ENCODE measurements at places on chromosomes 7 and 10. TPM values are rescaled to one million over a fixed set of nuclear protein-coding genes. Genes with fewer than 3 reads are reported as not detected.

The CD36 gene
- total RNA-seq, result 103 TPM

DNA sequence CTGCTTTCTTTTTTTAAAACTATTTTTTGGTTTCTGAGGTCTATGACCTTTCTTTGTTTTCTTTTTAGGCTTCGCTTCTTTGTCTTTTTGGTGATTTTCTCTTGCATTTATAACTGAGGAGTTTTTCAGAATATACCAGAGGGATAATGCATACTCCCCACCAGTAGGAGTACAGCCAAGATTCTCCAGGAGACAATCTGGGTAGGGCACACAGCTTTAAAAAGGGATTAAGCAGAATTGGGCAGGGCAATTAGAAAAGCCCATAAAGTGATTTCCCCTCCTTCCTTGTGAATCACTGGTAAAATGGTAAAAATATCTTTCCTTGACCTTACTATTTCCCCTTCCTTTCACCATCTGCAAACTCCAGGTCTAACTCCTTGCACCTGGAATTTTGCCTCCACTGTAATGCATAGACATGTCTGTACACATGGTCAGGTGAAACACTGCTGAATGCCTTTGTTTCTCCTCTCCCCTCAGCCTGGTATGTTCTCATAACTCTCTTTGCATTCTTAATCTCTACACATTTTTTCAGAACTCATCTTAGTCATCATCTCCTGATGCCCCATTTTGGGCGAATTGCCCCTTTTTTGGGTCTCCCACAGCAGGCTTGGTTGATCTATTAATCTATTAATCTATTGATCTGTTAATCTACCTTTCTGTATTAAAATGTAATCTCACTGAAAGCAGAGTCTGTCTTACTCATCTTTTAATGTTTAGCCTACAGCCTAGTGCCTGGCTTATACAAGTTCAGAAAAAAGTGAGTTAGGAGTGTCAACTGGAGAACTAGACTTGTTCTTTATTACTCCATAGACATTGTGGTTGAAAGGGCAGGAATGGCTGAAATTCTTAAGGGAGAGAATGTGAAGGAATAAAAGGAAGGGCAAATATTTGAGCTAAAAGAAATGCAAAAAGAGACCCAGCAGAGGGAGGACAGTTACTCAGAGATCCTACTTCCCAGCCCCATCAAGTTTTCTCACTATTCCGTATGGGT lies 64.6 kb downstream of the MDFIC start:
- DNase-seq, result no peak
- H3K36me3 ChIP-seq, result no peaks in the 10 kb centered on the region
- no peaks in the 10 kb centered on the region for H3K27me3 ChIP-seq
- H3K4me1 ChIP-seq, result peaks cover 23% of the 10 kb centered on the region
- no peak overlapping the region for H3K4me3 ChIP-seq

The SAMD9L gene
- 34.5 TPM for total RNA-seq

The ACSM6 gene
- not detected for total RNA-seq

GRCh38 chr7:102321351-102322201 lies 34.7 kb downstream of the SPDYE6 start:
- peak overlapping the region; percentile 11 for H3K4me3 ChIP-seq
- H3K4me1 ChIP-seq, result peaks cover 7% of the 10 kb centered on the region
- no peak for DNase-seq
- H3K36me3 ChIP-seq, result peaks cover 5% of the 10 kb centered on the region

- DNase-seq, result no peak
- no peaks in the 10 kb centered on the region for H3K36me3 ChIP-seq
- H3K4me3 ChIP-seq, result no peak overlapping the region
- no peaks in the 10 kb centered on the region for H3K27me3 ChIP-seq
- peaks cover 16% of the 10 kb centered on the region for H3K4me1 ChIP-seq
- no peak overlapping the region for H3K27ac ChIP-seq
Measured at GRCh38 chr10:63477927-63478326, 12.2 kb upstream of the JMJD1C start.

The CPA1 gene
- total RNA-seq, result not detected

The FAM237B gene
- total RNA-seq, result 0.15 TPM

DNA sequence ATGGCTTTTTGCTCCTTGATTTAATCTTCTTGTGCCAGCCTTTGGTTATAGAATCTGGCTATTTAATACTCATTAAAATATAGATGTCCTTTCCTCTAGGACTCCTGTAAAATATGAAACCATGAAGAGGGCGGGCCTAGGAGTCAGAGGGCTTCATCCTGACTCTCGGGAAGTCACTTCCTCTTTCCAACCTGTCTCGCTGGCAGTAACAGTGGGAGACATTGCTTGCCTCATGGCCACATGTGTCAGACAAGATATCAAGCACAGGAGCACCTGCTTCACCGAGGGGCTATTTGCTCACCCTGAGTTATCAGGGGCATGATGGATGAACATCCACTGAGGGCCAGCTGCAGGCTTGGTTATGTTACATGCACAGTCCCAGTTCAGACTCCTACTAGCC lies 31.0 kb downstream of the SLIT1 start:
- H3K4me1 ChIP-seq, result no peaks in the 10 kb centered on the region
- H3K4me3 ChIP-seq, result no peak overlapping the region
- H3K36me3 ChIP-seq, result no peaks in the 10 kb centered on the region
- no peak overlapping the region for H3K27ac ChIP-seq
- no peaks in the 10 kb centered on the region for H3K27me3 ChIP-seq
- DNase-seq, result no peak

- DNase-seq, result no peak
- no peak overlapping the region for H3K27ac ChIP-seq
- no peaks in the 10 kb centered on the region for H3K27me3 ChIP-seq
- H3K4me1 ChIP-seq, result peaks cover 5% of the 10 kb centered on the region
- H3K4me3 ChIP-seq, result no peak overlapping the region
- H3K36me3 ChIP-seq, result no peaks in the 10 kb centered on the region
Measured at GRCh38 chr10:61789031-61789430, 112.5 kb upstream of the ARID5B start.

- no peaks in the 10 kb centered on the region for H3K4me1 ChIP-seq
- no peak overlapping the region for H3K27ac ChIP-seq
- no peaks in the 10 kb centered on the region for H3K36me3 ChIP-seq
Measured at GRCh38 chr10:128812000-128812399, 655.0 kb upstream of the MGMT start.

DNA sequence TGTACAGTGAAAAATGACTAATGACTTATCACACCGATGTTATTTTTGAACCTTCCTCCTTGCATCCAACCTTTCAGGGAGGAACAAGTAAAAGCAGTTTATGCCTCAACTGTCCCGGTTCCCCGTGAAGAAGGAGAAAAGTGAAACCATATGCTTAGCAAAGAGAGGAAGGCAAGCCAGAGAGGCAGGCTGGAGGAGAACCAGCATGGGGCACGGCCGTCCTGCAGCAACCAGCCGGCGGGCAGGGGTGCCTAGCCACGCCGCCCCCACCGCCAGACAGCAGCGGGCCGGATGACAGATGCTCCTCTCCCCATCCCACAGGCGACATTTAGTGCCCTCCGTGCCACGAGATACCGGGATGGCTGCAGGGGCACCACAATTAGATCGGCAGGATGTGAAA lies 421.4 kb upstream of the MGMT start:
- H3K36me3 ChIP-seq, result no peaks in the 10 kb centered on the region
- no peak overlapping the region for H3K27ac ChIP-seq
- no peaks in the 10 kb centered on the region for H3K4me1 ChIP-seq
- peak; percentile 42 for DNase-seq
- no peak overlapping the region for H3K4me3 ChIP-seq
- H3K27me3 ChIP-seq, result no peaks in the 10 kb centered on the region

- no peaks in the 10 kb centered on the region for H3K27me3 ChIP-seq
- H3K27ac ChIP-seq, result no peak overlapping the region
- no peaks in the 10 kb centered on the region for H3K4me1 ChIP-seq
- no peaks in the 10 kb centered on the region for H3K36me3 ChIP-seq
- H3K4me3 ChIP-seq, result no peak overlapping the region
Measured at GRCh38 chr10:51892965-51893658, 193.7 kb upstream of the CSTF2T start.

The ANKRD7 gene
- total RNA-seq, result not detected

GRCh38 chr7:91135300-91135699 lies 128.9 kb upstream of the FZD1 start:
- H3K27ac ChIP-seq, result no peak overlapping the region
- DNase-seq, result no peak
- H3K27me3 ChIP-seq, result no peaks in the 10 kb centered on the region
- H3K4me1 ChIP-seq, result no peaks in the 10 kb centered on the region

- no peak for DNase-seq
- no peak overlapping the region for H3K27ac ChIP-seq
- no peaks in the 10 kb centered on the region for H3K4me1 ChIP-seq
- H3K36me3 ChIP-seq, result peaks cover 33% of the 10 kb centered on the region
- H3K4me3 ChIP-seq, result no peak overlapping the region
Measured at GRCh38 chr7:96144260-96144526, 177.7 kb downstream of the SLC25A13 start.

The CRHR2 gene
- 0.30 TPM for total RNA-seq

- no peaks in the 10 kb centered on the region for H3K27me3 ChIP-seq
- DNase-seq, result no peak
- H3K36me3 ChIP-seq, result peaks cover 3% of the 10 kb centered on the region
- H3K4me3 ChIP-seq, result no peak overlapping the region
- no peak overlapping the region for H3K27ac ChIP-seq
Measured at GRCh38 chr10:21668831-21669230, 134.8 kb downstream of the MLLT10 start.

GRCh38 chr7:98294798-98295382 lies 13.4 kb downstream of the BRI3 start:
- peaks cover 7% of the 10 kb centered on the region for H3K4me1 ChIP-seq
- peaks cover 37% of the 10 kb centered on the region for H3K36me3 ChIP-seq
- no peaks in the 10 kb centered on the region for H3K27me3 ChIP-seq
- peak; percentile 77 for DNase-seq
- no peak overlapping the region for H3K4me3 ChIP-seq

DNA sequence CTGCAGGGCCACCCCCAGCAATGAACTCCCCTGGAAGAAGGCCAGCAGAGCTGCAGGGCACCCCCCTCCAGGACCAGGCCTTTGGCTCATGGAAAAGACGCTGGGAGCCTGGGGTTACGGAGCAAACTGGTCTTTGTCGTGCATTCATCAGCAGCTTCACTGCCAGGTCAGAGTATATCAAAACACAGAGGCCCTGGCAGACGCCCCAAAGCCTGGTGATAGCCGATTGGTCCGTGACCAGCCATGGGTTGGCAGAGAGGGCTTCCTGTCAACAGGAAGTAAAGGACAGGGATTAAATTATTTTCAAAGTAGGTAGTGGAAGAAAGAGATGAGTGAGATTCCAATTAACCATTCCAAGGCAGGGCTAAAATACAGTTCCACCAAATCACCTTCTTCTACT lies 9.0 kb downstream of the PRKAG2 start:
- no peak overlapping the region for H3K4me3 ChIP-seq
- H3K4me1 ChIP-seq, result peaks cover 19% of the 10 kb centered on the region
- DNase-seq, result no peak
- no peaks in the 10 kb centered on the region for H3K36me3 ChIP-seq
- H3K27ac ChIP-seq, result peak overlapping the region; percentile 61

The TET1 gene
- total RNA-seq, result 1.1 TPM

- no peak for DNase-seq
- H3K36me3 ChIP-seq, result no peaks in the 10 kb centered on the region
- H3K27me3 ChIP-seq, result no peaks in the 10 kb centered on the region
- no peak overlapping the region for H3K4me3 ChIP-seq
Measured at GRCh38 chr7:18206331-18206730, 178.7 kb upstream of the PRPS1L1 start.

DNA sequence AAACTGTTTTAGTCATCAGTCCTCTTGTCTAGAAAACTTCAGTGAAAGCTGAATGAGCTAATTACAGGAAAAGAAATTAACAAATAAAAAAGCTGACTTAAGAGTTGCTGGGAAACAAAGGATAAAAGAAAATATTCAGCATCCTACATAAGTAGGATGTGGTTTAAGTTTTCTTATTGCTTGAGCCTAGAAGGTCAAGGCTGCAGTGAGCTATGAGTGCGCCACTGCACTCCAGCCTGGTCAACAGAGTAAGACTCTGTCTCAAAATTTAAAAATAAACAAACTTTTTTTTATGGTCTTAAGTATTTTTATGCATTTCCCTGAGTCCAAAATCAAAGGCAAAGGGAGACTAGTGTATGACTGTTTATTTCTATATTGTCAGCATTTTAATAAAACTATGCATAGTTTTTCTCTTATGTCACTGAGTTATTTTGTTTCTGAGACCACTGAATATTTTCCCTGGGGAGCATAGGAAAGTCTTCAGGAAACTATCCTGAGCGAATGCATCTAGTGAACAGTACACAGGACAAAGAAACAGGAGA lies 40.0 kb upstream of the LRRN3 start:
- DNase-seq, result no peak
- H3K36me3 ChIP-seq, result no peaks in the 10 kb centered on the region
- no peaks in the 10 kb centered on the region for H3K4me1 ChIP-seq
- no peak overlapping the region for H3K27ac ChIP-seq
- no peaks in the 10 kb centered on the region for H3K27me3 ChIP-seq
- no peak overlapping the region for H3K4me3 ChIP-seq

The SNX10 gene
- total RNA-seq, result 77.6 TPM

The ANK3 gene
- 109 TPM for total RNA-seq

The VAX1 gene
- not detected for total RNA-seq

The PNLIPRP1 gene
- not detected for total RNA-seq

GRCh38 chr10:108684431-108684830 lies 1238.9 kb downstream of the XPNPEP1 start:
- no peaks in the 10 kb centered on the region for H3K4me1 ChIP-seq
- DNase-seq, result no peak
- H3K27ac ChIP-seq, result no peak overlapping the region

GRCh38 chr7:38905056-38905759 lies 3.8 kb downstream of the VPS41 start:
- peaks cover 22% of the 10 kb centered on the region for H3K4me1 ChIP-seq
- H3K27me3 ChIP-seq, result no peaks in the 10 kb centered on the region
- DNase-seq, result no peak
- H3K27ac ChIP-seq, result no peak overlapping the region
- H3K36me3 ChIP-seq, result no peaks in the 10 kb centered on the region

DNA sequence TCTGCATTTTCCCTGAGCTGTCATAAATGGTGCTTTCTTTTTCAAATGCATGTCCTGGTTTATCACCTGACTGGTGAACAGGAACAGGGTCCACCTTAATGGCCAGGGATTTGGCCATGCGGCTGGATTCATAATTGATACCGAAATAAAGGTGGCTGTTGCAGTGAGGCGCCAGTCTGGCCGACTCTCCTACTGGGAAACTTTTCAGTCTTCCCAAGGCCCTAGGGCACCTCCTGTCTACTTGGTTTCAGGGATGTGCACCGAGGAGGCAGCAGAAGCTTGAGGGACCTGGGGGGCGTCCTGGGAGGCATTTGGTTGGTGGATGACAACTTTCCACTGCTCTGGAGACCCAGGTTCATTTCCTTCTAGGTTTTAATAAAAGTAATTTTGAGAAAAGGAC lies 46.4 kb upstream of the FIGNL1 start:
- H3K4me1 ChIP-seq, result no peaks in the 10 kb centered on the region
- H3K4me3 ChIP-seq, result no peak overlapping the region
- H3K27ac ChIP-seq, result peak overlapping the region; percentile 62
- DNase-seq, result no peak

The CHST12 gene
- 10.2 TPM for total RNA-seq

- H3K4me3 ChIP-seq, result no peak overlapping the region
- H3K27ac ChIP-seq, result no peak overlapping the region
- H3K27me3 ChIP-seq, result no peaks in the 10 kb centered on the region
Measured at GRCh38 chr7:79936281-79936983, 198.2 kb upstream of the GNAI1 start.

Data from upper lobe of left lung (tissue), 6 donors.